ENCODE measurements at places on chromosomes 13 and 19.

DNA sequence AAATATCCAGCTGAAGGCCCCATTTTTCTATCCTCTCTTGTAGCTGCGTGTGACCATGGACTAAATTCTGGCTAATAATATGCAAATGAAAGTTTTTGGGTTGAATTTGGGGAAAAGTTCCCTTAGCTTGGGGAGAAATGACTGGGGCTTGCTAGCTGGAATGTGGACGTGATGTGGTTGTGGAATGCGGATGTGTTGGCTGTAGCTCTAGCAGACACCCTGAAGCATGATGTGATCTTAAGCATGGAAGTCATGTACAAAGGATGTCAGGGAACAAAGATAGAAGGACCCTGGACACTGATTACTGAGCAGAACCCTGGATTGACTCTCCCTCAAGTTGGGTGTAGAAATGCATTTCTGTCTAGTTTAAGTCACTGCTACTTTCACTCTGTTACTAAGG, 25.4 kb upstream of the SCEL start:
- DNase-seq, result no peak

DNA sequence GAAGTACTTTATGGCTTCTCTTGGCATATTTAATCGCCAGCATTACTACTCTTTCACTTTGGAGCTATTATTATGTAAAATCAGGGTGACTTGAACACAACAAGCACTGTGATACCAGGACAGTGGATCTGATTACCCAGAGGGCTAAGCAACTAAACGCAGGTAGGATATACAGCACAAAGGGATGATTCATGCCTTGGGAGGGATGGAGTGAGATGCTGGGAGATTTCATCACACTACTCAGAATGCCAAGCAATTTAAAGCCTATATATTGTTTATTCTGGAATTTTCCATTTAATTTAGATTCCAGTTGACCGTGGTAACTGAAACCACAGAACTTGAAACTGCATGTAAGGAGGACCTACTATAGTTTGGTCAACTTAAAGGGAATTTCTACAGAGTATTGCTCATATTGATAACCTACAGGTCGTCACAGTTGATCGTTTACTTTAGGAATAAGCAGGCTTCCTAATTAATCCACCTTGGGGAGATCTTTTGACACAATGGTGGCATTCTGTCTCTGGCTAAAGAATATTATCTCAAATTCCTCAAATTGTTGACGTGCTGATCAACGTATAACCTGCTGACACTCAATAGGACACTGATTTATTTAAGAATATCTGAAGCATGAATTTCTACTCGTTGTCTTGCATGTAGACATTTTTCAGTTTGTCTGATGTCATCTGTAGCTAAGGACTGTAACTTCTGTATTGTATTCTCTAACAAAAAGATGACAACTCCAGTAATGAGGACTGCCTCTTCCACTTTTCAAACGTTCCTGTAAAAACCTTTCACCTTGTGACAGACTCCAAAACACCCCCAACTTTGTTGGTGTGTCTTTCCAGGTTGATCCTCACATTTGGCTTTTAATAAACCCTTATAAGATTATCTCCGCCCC, 254.2 kb downstream of the GPC5 start:
- no peak for DNase-seq

- no peak for DNase-seq
Measured at GRCh38 chr19:27691991-27692390, 1521.0 kb downstream of the UQCRFS1 start.

DNA sequence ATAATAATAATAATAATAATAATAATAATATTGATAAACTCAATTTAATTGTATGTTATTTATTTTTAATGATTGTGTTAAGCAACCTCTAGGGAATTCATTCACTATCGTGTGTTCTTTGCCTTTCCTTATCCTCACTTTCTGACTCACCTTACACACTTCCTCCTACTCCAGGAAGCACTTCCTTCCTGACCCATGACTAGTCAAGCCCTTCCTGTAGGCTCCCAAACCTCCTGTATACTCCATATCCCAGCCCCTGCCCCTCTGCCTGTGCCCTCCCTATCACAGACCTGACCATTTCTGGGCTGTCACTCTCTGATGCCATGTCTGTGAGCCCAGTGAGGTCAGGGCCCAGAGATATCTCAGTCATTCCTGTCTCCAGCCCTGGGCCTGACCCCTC, 7.6 kb downstream of the LGALS4 start:
- no peak for DNase-seq

- DNase-seq, result no peak
Measured at GRCh38 chr19:4140237-4140711, 13.2 kb upstream of the CREB3L3 start.

DNA sequence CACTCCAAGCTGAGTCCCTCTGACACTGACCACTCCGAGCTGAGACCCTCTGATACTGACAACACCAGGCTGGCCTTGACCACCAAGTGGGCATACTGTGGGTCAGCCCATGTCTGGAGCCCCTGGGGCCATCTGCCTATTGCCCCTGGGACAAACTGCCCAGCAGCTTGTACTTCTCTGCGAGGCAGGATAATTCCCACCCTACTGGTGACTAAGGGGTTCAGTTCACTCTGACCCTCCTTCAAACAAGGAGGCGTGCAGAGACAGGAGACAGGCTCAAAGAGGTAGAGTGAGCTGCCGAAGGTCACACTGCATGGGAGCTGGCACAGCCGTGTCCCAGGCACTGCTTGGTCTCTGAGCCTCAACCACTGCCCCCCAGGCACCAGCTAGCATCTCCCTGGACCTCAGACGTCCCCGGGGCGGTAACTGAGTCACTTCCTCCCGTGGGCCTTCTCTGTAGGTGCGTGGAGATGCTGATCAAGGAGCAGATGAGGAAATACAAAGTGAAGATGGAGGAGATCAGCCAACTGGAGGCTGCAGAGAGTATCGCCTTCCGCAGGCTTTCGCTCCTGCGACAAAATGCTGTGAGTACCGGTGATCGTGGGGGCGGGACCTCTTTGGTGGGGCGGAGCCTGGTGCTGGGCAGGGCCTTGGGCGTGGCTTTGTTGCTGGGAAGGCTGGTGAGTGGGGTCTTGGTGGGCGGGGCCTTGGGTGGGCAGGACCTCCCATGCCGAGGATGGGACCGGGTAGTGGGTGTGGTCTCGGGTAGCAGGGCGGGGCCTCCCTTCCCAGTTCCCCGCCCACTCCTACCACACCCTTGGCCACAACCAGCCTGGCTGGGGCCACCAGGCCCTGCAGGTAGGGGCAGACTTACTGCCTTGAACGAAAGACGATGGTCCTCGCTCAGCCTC, 5.8 kb upstream of the USE1 start:
- peak; percentile 24 for DNase-seq

GRCh38 chr19:17765069-17765618, 13.9 kb downstream of the FCHO1 start:
- DNase-seq, result no peak

- no peak for DNase-seq
Measured at GRCh38 chr13:45695198-45695730, 6.9 kb upstream of the CBY2 start.

- no peak for DNase-seq
Measured at GRCh38 chr13:47168066-47168465, 271.2 kb upstream of the HTR2A start.

DNA sequence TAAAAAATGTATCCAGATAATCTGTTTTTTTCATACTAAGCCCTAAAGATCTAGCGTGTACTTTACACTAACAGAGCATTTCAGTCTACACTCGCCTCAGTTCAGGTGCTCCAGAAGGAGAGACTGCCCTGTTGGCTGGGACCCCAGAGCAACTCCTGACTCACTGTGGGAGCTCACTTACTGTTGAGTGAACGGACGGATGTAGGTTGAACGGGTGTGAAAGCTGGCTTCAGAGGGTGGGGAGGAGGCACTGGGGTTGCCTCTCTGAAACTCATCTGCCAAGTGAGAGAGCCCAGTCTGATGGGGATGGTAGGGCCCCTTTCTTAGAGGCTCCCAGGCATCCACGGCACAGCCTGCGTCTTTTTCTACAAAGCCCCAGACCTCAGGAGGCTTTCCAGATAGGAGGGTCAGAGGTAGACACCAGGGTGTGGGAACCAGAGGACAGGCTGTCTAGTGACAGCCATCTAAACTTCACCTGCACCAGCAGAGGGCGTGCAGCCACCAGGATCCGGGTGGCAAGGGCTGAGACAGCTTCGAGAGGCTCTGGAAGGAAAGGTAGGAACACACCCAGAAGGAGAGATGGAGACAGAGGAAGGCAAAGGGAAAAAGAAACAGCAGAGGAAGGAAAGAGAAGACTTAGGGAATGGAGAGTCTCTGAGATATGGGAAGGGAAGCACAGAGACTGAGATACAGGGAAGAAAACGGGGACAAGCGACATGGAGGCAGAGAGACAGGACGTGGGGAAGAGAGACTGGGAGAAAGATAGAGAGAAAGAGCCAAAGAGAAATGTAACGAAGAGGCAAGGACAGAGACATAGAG, 3.7 kb downstream of the KASH5 start:
- peak; percentile 61 for DNase-seq

DNA sequence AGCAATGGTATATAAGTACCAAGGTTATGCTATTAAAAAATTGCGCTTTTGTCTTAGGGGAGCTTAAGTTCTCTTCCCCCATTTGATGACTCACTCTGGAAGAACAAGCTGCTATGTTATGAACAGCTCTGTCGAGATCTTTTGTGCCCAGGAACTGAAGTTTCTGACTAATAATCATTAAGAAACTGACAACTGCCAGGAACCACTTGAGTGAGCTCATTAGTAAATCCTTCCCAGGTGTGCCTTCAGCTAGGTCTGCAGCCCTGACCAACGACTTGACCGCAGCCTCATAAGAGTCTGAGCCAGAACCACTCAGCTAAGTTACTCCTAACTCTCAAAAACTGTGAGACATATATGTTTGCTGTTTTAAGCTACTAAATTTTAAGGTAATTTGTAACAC, 147.8 kb downstream of the SLITRK6 start:
- no peak for DNase-seq

DNA sequence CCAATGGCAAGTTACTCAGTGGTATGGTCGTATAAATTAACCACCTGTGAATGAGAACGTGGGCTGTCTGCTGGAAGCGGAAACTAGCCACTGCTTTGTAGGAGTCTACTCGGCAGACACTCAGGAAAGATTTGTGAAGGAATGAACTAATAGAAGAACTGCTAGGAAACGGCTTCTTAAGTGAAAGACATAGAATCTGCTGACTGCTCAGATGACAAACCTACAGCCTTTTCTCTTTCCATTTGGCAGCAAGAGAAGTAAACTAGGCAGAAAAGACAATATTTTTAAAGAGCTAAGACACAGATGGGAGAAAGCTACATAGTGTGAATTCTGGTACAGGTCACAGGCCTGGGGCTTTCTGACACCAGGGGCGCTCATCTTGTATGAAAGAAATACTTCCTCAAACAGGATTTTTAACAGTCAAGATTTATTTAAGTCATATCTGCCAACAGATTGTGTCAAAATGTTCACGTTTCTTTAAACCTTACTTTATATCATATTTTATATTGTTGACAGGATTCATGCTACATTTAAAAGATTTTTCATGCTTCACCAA, 78.4 kb downstream of the MIPEP start:
- no peak for DNase-seq

GRCh38 chr19:42284591-42285341, 15.7 kb downstream of the CIC start:
- DNase-seq, result no peak

DNA sequence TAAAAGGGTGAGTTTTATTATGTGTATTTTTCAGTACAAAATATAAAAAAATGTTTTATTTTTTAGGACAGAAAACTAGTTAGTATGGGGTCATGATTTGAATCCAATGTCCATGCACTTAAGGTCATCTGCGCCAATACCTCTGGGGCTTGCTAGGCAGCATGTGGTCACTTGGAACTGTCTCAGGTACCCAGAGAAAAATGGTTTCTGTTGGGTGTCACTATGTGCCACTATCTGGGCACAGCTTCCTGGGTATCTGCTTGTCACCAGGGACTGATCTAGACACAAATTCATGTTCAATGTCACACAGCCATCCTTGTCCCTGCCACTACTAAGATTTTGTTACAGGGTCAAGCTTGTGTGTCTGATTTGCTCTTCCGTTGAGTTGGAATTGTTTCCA, 100.4 kb downstream of the RGCC start:
- no peak for DNase-seq

GRCh38 chr13:43316946-43317353, 293.6 kb downstream of the DNAJC15 start:
- no peak for DNase-seq

DNA sequence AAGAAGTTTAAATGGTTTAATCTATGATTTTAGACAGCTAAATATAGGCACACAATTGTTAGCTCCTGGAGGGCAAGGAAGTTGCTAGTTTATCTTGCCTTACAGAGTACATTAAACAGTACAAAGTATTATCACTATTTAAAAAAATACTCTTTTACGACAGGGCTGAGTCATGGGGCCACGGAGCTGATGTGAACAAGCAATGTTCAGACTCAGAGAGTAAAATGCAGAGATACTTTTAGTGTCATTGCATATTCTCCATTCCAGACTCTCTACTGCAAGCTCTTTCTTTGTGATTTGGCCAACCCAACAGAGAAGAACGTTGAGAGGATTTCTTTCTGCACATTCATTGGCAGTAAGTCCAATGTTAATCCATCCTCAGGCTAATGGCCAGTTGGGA, 352.4 kb downstream of the SPRY2 start:
- DNase-seq, result no peak

- DNase-seq, result no peak
Measured at GRCh38 chr13:97148894-97149293, 73.2 kb upstream of the MBNL2 start.

Data from stimulated activated CD4-positive, alpha-beta T cell treated with anti-CD3 and anti-CD28 coated beads, TNF-alpha, amount 100 ng/mL, for 48 hours (primary cell).